Hippocampal formation (tissue), 2 donors: ENCODE measurements at places on chromosomes 2 and 18.

GRCh38 chr2:182726473-182726872 is 10.4 kb downstream of the DNAJC10 start:
- DNase-seq: no peak

GRCh38 chr2:9333591-9334171 is 89.6 kb downstream of the ITGB1BP1 start:
- peak; percentile 25 for DNase-seq

- no peak for DNase-seq
Measured at GRCh38 chr2:54429811-54430551, 26.1 kb upstream of the SPTBN1 start.

GRCh38 chr2:109254174-109254904 is 125.3 kb downstream of the SH3RF3 start:
- no peak for DNase-seq

DNA sequence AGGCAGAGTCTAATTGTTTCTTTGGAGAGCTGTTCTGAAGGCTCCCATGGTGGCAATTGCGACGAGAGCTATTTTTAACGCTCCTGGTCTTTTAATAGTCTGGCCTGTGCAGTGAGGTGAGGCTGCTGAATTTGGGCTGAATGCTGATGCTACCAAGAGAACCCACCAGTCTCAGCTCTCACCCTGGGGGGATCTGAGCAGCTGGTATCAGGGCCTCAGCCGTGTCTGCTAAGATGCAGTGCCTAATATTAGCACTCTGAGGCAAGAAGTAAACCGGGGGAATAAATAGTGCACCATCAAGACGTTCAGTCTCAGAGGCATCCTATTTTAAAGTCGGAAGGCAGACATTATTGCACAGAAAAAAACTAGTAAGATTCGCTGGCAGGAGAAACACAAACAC is 214.8 kb upstream of the PID1 start:
- DNase-seq: peak; percentile 2

- DNase-seq: no peak
Measured at GRCh38 chr2:62335612-62336011, 139.7 kb downstream of the B3GNT2 start.

DNA sequence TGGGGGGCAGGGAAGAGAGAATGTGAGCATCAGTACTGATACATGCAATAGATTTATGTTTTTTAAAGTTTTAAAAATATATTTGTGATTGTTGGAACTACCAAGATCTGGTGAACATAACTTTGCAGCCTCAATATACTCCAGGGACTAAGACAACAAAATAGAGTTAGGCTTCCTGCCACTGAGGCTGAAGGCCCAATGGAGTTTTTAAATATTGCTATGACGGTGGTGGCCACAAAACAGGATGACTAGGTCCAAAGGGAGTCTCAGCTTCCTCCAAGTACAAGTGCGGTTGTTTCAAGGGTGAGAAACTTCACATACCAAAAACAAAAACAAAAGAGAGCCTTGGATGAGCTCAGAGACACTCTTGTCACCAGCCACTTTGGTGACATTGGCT is 72.9 kb downstream of the CCBE1 start:
- no peak for DNase-seq
